Activated CD4-positive, CD25-positive, alpha-beta regulatory T cell (primary cell): ENCODE measurements at places on chromosomes 7 and 10.

GRCh38 chr10:49253340-49253906 lies 45.5 kb upstream of the C10orf71 start:
- DNase-seq, result no peak

DNA sequence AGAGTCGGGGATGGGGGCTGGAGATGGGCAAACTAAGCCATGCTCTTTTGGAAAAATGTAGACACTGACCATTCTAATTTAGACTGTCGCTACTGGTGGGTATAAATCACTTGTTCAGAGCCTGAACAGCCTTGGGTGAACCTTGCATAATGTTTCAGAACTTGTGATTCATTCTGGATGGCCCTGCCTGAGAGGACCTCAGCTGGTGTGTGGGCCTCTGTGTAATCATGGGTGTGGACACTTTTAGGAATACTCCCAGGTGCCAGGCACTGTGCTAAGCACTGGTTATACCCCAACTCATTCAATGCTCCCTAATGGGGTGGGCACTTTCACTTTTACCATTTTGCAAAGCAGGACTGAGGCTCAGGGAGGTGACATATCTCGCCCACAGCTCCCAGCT lies 26.8 kb upstream of the TM9SF3 start:
- no peak for DNase-seq

GRCh38 chr10:37975401-37975991 lies 951 bp downstream of the ZNF25 start:
- no peak for DNase-seq

DNA sequence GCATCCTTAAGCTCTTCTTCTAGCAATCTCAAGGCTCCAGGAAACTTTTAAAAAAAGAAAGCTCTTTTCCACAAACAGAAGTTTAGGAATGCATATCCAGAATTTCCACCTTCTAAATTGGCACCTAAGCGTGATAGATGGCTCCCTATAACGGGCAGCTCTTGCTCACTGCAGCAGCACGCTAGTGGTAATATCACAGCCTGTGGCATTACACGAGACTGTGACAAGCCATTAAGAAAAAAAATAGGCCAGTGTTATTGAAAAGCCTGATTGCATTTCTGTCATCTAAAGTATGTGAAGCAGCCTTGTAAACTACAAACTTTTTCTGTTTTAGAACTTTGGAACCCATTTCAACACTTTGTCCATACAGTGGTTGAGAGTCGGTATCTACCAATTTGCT lies 263.8 kb downstream of the CAMK1D start:
- no peak for DNase-seq

DNA sequence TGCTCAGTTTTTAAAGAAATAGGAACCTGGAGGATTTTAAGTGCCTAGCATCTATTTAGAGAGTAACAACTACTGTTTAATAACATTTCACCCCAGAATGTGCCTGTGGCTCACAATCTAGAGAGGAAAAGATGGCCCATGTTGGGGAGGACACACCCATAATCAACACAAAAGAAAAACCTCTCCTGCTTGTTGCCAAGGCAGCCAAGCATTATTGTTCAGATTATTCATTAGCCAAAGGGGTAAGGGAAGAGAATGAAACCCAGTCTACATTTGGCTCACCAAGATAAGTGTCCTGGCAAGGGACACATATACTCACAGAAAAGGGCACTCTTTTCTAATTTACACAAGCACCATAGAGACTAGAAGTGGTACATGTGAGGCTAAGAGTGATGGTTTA lies 17.7 kb upstream of the IFIT1B start:
- no peak for DNase-seq

DNA sequence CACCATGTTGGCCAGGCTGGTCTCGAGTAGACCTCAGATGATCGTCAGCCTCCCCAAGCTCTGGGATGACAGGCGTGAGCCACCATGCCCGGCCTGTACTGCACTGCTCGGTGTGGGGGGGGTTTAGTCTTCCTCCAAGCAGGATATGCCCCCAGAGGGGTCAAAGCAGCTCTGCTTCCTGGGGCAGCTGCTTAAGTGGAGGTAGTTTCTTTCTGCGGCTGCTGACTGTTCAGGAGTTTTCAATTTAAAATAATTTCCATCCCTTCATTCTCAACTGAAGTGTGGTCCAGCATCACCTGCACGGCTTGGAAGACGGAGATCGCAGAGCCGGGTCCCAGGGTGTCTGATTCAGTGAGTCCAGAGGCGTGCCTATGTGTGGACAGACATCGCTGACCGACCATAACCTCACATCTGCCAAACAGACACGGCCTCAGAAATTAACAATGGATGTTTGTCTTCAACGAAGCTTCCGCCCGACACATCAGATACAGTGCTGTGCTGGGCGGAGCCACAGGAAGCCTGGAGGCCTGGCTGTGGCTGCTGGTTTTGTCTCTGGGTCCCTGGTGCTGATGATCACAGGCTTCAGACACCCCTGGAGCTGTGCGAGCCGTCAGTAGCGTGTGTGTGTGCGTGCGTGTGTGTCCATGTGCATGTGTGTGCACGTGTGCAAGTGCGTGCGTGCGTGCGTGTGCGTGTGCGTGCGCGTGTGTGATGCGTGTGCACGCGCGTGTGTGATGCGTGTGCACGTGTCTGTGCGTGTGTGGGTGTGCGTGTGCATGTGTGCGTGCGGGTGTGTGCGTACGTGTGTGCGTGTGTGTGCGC lies 226.5 kb upstream of the PITRM1 start:
- DNase-seq, result no peak

- no peak for DNase-seq
Measured at GRCh38 chr7:158798741-158799140, 30.6 kb downstream of the ESYT2 start.

GRCh38 chr10:131082201-131082850 lies 229.2 kb downstream of the TCERG1L start:
- DNase-seq, result no peak

DNA sequence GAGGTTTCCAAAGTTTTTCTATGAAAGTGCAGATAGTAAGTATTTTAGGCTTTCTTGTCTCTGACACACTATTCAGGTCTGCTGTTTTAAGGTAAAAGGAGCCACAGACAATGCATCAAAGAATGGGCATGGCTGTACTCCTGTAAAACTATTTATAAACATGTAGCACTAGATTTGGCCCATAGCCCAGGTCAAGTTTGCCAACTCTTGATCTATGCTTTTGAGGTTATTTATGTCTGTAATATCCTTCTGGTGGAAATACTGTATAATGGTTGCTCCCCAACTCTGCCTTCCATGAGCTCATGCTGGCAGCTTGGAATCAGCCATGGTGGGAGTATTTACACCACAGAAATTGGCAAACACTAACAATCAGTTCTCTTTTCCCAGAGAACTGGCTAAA lies 244.6 kb downstream of the BUB3 start:
- DNase-seq, result no peak

GRCh38 chr7:91191771-91192170 lies 72.5 kb upstream of the FZD1 start:
- no peak for DNase-seq

- DNase-seq, result no peak
Measured at GRCh38 chr7:7554649-7555575, 11.8 kb upstream of the MIOS start.

DNA sequence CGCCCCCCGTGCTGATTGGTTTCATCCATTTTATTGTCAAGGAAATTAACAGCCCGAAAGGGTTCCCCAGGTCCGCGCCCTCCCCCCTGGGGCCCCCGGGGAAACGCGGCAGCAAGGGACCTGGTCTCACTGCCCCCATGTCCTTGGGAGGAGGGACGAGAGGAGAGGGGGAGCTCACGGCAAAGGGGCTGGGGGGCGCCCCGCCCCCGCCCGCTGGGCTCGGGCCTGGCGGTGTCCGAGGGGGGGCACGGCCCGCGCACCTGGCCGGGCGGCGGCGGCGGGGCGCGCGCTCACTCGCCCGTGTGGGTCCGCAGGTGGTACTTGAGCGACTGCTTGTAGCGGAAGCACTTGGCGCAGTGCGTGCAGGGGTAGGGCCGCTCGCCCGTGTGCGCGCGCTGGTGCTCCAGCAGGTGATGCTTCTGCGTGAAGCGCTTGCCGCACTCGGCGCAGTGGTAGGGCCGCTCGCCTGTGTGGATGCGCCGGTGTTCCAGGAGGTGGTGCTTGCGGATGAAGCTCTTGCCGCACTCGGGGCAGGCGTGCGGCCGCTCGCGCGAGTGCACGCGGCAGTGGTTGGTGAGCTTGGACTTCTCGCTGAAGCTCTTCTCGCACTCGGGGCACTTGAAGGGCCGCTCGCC lies 29.3 kb downstream of the ZNF777 start:
- DNase-seq, result no peak

DNA sequence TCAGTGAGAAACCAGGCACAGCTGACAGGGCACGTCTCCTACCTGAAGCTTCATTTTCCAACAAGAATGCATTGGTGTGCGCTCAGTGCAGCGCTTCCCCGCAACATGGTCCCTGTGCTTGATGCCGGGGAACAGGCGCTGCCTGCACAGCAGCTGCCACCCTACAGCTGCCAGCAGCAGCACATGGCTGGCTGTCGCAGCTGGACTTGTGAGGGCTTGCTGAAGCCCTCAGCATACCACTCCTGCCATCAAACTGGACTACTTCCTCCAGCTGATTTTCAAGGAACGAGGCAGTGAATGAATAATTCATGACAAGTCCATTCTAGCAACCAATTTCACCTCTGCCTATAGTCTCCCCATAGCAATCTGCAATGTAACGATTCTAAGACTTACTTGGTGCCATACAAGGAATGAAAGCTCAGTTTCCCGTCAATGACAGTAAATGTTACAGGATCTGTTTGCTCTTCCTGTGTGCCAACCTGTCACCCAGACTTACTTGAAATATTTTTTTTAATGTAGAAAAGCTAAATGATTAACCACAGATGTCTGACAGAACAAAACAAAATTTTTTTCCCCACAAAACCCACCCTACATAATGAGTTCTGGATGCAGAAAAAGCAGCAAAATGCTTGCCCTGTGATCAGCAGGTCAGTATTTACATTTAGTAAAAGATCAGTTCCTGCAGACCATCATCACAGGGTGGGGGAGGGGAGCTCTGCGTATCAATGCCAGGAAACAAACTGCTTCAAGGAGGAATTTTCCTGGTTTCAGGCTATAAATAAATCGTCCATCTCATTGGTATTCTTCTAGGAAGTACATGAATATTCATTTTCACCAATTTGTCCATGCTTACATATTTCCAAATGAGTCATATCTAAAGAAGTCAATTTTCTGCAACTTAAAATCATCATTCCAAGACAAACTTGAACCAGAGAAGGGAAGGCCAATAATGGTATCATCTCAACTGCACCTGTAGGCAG lies 140.6 kb downstream of the ALOX5 start:
- no peak for DNase-seq

GRCh38 chr7:13442226-13442625 lies 547.2 kb downstream of the ETV1 start:
- DNase-seq, result no peak

DNA sequence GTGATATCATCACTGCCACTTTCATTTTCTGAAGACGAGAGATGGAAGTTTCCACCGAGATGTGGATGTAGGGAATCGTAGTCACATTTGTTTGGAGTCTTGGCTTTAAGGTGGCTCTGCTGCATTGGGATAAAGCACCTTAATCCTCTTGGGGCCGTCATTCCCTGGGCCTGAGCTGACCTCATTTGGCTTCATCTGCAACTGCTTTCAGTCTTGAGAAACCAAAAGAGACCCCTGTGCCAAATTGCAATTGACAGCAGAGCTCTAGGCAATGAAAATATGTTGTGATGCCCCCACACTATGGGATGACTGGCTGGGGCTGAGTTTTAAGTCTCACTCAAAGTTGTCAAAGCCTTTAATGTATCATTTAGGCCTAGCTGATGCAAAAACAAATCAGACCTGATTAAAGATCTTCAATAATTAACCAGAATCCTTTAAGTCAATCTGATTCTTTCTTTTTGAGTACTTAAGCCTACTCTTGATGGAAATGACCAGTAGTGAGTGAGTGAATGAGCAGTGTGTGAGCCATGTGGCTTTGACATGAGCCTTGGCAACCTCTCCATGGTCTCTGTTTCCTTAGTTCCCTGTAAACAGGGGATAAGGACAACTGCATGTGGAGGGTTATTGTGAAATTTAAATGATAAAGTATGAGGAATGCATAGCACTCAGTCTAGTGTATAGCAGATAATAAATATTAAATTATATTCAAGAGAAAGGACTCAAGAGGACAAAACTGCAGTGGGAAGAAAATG lies 155.0 kb downstream of the BMPER start:
- DNase-seq, result no peak

GRCh38 chr7:151012911-151013347 lies 11.4 kb downstream of the ATG9B start:
- no peak for DNase-seq

DNA sequence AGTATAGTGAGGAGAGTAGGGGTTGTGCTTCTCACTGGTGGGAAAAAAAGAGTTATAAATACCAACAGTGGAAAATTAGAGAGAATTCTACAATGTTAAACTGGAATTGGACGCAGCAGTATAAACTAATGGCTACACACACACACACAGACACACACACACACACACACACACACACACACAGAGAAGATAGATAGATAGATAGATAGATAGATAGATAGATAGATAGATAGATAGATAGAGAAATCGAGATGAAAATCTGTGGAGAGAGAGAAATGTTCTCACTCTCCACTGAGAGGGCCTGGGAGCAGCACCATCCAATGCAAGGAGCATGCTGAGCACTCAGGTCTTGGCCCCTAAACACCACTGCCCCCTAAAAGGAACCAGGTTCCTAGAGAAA lies 99.9 kb upstream of the LRRC4 start:
- DNase-seq, result no peak

GRCh38 chr7:14691034-14691433 lies 211.5 kb downstream of the DGKB start:
- no peak for DNase-seq

DNA sequence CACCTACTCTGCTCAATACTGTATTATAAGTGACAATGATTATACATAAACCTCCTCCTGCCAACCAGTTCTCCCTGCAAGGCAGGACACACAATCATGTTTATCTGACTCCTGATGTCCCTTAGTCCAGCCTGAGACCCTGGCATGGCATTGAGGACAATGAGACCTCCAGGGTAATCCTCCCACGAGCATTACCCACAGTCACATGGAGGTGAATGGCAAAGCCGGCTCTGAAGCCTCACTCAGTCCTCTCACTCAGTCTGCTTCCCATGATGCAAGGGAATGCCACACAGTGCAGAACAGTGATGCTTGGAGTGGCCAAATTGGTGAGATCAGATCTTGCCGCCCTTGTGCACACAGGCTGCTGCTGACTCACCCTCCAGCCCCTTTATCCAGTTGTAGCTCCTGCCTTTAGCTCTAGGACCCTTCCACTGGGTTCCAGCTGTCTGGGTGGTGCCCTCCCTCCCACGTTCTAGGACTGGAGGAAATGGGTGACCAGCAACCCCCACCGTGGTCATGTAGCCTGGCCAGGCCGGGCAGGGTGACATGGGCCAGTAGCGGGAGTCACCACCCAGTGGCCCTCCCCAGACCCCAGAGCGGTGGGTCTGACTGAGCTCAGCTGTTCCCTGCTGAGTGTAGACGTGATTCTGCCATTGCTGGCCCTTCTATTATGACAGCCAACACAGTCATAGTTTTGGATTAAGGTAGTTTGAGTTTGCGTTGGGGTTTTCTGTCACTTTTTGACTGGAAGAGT lies 5.5 kb upstream of the ADCY1 start:
- DNase-seq, result no peak
